Activated T-helper 1 cell treated with anti-CD3 and anti-CD28 coated beads, Interleukin-12 subunit alpha, Interleukin-12 subunit beta, Interleukin-2, Interleukin-4 antibody, amounts not matched to agents 30 ng/mL and 10 ng/mL and 1 ng/mL, durations not matched to agents 14 hours and 24 hours and 36 hours (primary cell): ENCODE measurements at places on chromosomes 16 and 17.

DNA sequence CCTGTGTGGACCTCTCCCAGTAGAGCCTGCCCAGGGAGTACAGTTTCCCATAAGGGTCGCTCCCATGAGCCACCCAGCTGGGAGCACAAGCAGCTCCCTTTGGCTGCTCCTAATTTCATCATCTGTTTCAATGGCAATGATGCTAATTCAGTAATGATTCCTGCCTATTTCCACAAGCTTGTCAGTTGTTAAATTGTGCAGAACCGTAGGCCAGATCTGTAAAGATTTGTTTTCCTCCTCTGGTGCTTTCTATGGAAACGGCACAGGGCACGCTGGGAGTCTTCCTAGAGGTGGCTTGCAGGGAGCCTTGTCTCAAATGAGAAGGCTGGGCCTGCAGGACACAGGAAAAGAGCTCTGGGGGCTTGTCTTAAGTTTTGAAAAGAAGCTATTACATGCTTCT, 223.7 kb downstream of the CBLN1 start:
- no peak for DNase-seq

GRCh38 chr17:56130026-56130425, 23.2 kb upstream of the ANKFN1 start:
- DNase-seq = no peak

DNA sequence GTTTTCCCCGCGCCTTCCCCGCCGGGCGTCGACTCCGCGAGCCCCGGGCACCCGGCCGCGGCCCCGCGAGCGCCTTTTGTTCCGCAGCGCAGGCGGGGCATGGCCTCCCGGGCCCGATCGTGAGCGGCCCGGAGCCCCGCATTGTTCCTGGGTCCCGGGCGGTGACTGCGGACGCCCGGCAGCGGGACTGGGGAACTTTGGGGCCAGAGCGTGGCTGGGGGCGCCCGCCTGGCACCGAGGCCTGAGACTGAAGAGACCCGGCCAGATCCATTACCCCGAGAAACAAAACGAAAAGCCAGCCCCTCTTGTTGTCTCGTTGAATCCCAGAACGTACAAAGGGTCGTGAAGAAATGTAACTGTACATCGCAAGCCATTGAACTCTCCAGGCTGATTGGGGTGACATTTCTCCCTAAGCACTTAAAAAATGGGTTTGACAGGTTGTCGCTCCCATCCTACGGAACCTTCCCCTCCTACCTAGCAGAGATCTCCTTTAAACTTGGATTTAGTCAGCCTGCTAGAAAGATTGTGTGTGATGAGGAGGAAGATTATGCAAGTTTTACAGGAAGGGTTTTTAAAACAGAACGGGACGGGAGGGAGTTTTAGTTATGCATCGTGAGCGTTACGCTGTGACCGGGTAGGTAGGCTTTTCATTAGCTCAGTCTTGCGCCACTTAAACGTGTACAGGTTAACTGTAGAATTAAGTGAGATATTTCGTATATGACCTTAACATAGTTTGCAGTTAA, 825 bp downstream of the METTL9 start:
- DNase-seq = no peak

GRCh38 chr17:71634376-71634775, 486.4 kb upstream of the SOX9 start:
- no peak for DNase-seq

GRCh38 chr17:36629252-36629847, 28.0 kb downstream of the MRM1 start:
- DNase-seq = peak; percentile 70

GRCh38 chr16:86748652-86749051, 170.3 kb downstream of the FOXL1 start:
- no peak for DNase-seq

GRCh38 chr17:5913032-5913531, 157.1 kb upstream of the WSCD1 start:
- DNase-seq = no peak

GRCh38 chr17:15403276-15403939, 62.0 kb upstream of the TEKT3 start:
- DNase-seq = no peak

- DNase-seq = no peak
Measured at GRCh38 chr16:47664653-47665325, 203.7 kb downstream of the PHKB start.

DNA sequence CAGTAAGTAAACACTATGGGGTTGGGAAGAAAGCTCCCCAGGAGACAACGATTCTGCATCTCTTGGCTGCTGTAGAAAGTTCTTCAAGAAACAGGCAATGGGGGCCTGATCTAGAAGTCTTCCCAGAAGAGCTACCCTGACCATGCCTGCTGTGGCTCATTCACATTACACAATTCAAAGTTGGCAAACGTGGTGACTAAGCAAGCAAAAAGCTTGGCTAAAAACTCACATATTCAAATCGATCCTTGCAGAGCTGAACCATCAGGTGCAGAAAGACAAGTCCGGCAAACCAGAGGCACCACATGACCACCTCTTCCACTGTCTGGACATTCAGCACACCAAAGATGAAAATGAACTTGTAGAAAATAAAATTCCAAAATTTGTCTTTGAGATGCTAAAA, 16.1 kb downstream of the AMFR start:
- no peak for DNase-seq

DNA sequence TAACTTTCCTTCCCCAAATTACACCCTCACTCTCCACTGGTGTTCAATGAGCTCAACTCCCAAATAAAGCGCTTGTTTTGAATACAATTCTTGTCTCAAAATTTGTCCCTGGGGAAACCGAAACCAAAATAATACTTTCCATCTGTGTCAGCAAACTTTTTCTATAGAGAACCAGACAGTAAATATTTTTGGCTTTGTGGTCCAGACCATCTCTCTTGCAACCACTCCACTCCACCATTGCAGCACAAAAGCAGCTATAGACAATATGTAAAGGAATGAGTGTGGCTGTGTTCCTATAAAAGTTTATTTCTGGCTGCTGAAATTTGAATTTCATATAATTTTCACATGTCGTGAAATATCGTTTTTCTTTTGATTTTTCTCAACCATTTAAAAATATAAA, 84.6 kb upstream of the ERCC4 start:
- no peak for DNase-seq

GRCh38 chr16:17769065-17769464, 298.3 kb upstream of the XYLT1 start:
- DNase-seq = no peak

- no peak for DNase-seq
Measured at GRCh38 chr16:50292566-50292948, 26.2 kb downstream of the ADCY7 start.

GRCh38 chr17:72404872-72405271, 284.1 kb downstream of the SOX9 start:
- no peak for DNase-seq

DNA sequence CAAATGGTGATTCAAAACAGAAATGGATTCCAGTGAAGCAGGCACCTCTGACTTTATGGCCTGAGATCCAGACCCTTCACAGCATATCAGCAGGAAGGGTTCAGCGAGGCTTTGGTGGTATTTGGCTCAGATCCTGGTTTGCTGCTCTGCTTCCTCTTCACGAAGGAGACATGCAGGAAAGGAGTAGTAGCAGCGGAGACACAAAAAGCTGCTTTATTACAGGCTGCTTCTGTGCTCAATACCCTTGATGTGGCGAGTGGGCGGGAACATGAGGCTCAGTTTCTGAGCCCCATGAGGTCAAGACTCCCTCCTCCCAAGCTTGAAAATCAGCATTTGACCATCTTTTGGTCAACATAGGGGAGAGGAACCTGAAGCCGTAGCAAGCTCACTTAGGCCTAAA, 213.3 kb upstream of the AXIN2 start:
- DNase-seq = no peak

GRCh38 chr17:32810690-32811089, 66.2 kb downstream of the MYO1D start:
- no peak for DNase-seq

DNA sequence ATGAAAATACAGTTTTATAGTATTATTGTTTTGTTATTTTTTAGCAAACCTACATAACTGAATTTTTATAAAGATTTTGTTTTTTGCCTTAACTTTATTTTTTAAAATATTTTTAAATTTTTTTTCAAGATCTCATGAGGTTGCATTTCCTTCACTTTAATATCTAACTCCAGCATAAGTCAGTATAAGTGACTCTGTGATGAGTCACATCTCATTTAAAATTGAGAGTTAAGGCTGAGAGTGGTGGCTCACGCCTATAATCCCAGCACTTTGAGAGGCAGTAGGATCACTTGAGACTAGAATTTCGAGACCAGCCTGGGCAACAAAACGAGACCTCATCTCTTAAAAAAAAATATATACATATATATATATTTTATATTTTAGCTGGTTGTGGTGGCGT, 44.0 kb downstream of the NLK start:
- DNase-seq = no peak

GRCh38 chr17:2213291-2213960, 90.2 kb downstream of the SMG6 start:
- DNase-seq = no peak

GRCh38 chr17:81440511-81441244, 45.4 kb downstream of the BAHCC1 start:
- no peak for DNase-seq

DNA sequence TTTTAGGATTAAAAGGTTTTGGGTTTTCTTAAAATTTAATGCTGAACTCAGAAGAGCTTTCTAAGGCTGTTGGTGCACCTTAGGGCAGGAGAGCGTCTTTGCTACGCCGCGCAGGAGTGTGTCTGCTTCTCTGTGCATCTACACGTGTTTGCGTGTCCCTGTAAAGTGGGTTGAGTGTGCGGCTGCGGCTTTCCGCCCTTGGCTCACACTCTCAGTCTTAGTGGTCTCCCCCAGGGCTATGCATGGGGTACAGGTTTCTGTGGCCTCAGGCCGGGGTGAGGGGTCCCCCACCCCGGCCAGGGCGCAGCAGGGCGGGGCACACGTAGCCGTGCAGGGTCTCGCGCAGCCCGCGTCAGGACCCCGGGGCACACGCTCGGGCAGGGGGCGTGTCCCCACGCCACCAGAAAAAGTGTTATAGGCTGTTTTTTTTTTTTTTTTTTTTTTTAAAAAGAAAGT, 727 bp upstream of the TENT4B start:
- peak; percentile 78 for DNase-seq

DNA sequence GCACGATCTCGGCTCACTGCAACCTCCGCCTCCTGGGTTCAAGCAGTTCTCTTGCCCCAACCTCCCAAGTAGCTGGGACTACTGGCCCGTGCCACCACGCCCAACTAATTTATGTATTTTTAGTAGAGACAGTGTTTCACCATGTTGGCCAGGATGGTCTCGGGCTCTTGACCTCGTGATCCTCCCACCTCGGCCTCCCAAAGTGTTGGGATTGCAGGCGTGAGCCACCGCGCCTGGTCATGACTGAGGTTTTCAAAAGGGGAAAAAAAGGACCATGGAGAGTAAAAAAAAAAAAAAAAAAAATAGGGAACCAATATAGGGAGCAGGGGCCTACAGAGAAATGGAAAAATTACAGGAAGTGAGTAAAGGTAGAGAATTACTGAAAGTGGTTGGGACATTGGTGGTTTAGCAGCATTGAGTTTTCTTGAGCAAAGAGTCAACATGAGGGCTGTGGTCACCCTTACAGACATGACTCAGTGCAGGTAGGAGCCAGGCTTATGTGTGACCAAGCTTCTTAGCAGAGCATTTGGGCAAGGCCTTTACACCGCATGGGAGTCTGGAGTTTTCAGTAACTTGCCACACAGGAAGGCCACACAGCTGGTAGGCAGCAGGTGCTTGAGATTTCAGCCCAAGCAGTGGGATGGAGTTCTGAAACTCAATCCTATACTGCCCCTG, 447.3 kb downstream of the HS3ST3B1 start:
- DNase-seq = no peak

GRCh38 chr17:10843811-10844210, 5.9 kb upstream of the PIRT start:
- DNase-seq = no peak

DNA sequence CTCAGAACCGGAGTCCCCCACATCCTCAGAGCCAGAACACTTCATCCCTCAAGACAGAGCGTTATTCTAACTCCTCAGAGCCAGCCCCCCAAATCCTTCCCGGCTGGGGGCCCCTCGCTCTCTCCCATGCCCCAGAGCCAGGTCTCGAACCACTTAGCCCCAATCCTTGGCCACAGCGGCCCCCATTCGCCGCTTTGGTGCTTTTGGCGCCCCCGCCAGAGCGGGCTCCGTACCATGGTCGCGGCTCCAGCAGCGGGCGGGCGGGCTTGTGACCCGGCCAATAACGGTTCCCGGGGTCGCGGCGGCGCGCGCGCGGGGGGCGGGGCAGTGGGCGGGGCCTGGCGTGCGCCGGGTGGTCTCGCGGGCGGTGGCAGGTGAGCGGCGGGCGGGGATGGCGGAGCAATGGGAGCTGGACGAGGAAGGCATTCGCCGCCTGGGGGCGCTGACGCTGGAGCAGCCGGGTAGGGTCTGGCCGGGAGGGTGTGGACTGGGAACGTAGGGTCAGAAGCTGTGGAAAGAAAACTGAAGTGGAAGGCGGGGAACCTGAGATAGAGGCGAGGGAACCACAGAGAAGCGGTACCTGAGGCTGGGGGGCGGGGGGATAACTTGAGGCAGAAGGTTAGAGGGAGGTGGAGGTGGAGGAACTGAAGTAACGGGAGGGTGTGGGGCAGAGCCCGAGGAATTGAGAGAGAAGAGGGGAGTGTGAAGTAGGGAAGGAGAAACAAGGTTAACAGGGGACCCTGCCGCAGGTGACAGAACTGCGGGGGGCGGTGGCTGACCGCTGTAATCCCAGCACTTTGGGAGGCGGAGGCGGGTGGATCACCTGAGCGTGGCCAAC, at the start of the genes KCTD19 and LRRC36:
Gene KCTD19, minus strand, starts transcription at position 270 of the 838 bp plus-strand sequence. Its CDS starts 34 bp downstream, at position 236.
Gene LRRC36, plus strand, starts transcription at position 344 of the 838 bp plus-strand sequence. Its CDS starts 48 bp downstream, at position 392.
- DNase-seq = peak; percentile 34

- no peak for DNase-seq
Measured at GRCh38 chr17:57048096-57048495, 37.0 kb upstream of the AKAP1 start.
